ENCODE measurements at places on chromosomes 12 and 14. TPM values are rescaled to one million over a fixed set of nuclear protein-coding genes. Genes with fewer than 3 reads are reported as not detected.
A peak's percentile ranks its signal among the peaks of the same experiment; 100 is the strongest.

WNT1 gene
- not detected for total RNA-seq

AJUBA gene
- 10.9 TPM for total RNA-seq

- peak; percentile 85 for DNase-seq
Observed at GRCh38 chr14:95313707-95314106, 6.0 kb downstream of the CLMN start.

OR6C3 gene
- not detected for total RNA-seq

- DNase-seq: no peak
Observed at GRCh38 chr12:87820524-87821202, 208.5 kb downstream of the C12orf50 start.

- DNase-seq: no peak
Observed at GRCh38 chr12:61095111-61095510, 1165.1 kb upstream of the USP15 start.

DNA sequence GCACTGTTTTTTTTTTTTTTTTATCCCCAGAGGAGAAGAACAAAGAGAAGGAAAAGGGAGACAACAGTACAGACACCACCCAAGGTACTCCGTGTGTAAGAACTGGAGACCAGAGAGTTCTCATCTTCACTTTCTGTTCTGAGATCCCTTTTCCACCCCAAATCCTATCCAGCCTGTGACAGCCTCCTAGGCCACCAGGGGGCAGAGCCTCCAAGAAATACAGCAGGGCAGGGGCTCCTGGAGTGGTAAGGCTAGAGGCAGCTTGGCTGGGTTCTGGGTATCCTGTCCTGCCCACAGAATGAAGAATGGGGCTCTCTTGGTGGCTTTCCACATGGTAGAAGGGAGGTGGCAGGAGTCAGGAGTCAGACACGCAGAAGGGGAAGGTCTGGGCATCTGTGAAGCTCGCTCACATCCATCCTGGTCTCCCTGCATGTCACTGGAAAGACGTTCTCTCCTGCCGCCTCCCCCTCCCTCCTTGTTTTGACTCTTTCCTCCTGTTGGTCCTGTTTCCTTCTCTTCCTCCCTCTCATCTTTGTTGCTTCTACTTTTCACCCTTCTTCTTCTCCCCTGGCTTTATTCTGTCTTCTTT lies 12.0 kb downstream of the CLSTN3 start:
- peak; percentile 56 for DNase-seq

GRCh38 chr14:53193193-53193592 lies 40.1 kb upstream of the DDHD1 start:
- no peak for DNase-seq

ZNF26 gene
- 2.6 TPM for total RNA-seq

DNA sequence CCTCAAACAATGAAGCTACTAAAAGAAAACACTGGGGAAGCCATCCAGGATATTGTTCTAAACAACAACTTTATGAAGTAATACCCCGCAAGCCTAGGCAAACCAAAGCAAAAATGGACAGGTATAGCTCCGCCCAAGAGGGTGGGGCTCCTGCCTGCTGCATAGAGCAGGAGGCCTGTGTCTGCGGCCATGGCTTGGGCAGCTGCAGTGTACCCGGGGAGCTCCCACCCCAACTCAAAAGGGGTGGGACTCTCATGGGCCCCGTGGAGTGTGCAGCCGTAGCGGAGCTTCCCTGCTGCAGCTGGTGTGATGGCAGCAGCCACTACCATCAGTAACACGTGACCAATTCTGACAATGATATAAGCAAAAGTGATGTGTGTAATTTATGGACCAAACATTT lies 264.2 kb upstream of the KITLG start:
- DNase-seq: no peak

DNA sequence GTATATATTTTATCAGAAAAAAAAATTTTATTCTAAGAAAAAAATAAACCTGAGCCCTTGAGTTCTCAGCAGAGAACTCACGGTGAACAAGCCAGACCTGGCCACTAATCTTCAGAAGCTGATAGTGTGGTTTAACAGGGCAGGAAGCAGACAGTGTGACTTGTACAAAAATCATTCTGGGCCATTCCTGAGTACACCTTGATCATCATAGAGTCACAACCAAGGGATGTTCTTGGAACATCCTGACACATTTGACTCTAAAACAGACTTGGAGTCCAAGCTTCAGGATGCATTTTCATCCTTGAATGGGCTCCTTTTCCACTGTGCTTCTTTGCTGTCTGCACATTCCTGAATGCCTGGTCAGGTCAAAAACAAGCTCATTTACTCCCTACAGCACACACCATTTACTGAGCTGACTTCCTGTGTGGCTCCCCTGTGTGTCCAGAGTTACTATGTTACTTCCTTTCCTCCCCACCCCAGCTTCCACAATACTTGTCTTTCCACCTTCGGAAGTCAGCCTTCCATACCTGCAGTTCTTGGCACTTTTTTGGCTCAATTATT lies 112.0 kb downstream of the ANO6 start:
- DNase-seq: no peak

GRCh38 chr12:124008595-124008994 lies 35.6 kb downstream of the ZNF664 start:
- DNase-seq: no peak

C12orf54 gene
- total RNA-seq: not detected

DDX23 gene
- total RNA-seq: 32.4 TPM

- no peak for DNase-seq
Observed at GRCh38 chr14:78758333-78758732, 588.2 kb downstream of the NRXN3 start.

DNA sequence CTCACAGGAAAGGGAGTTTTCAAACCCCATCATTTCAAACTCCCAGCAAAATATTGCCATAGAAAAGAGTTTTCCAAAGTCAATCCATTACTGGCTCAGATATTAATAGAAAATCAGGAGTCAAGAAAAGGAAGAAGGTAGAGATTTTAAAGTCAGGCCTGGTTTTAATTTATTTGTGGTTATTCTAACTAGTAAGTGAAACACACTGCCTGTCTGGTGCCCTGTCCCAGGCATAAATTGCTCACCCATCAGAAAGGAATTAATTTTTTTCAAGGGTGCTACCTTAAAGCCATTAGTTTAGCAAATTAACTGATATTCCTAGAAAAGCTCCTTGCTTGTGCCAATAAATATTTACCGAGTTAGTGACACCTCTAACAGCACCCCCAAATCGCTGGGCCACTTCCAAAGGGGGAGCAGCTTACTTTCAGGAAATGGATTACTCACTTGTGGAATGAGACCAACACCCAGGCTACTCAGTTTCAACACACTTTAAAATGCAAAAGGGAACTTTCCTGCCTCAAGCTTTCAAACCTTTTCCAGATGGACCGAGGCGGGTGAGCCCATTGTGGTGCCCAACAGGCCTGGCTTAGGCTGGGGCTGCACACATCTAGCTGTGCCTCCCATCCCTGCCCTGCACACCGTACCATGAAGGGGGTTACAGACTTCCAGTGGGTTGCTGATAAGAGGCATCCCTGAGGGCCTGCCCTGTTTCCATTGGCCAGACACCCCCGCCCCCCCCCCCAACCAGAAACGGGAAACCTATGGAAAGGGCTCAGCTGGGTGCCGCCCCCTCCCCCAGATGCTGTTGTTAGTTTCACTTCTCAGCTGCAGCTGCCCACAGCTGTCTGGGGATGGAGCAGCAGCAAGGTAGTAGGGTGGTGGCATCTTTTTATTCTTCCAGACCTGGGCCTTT lies 117.2 kb downstream of the SAMD4A start:
- DNase-seq: peak; percentile 65

DNA sequence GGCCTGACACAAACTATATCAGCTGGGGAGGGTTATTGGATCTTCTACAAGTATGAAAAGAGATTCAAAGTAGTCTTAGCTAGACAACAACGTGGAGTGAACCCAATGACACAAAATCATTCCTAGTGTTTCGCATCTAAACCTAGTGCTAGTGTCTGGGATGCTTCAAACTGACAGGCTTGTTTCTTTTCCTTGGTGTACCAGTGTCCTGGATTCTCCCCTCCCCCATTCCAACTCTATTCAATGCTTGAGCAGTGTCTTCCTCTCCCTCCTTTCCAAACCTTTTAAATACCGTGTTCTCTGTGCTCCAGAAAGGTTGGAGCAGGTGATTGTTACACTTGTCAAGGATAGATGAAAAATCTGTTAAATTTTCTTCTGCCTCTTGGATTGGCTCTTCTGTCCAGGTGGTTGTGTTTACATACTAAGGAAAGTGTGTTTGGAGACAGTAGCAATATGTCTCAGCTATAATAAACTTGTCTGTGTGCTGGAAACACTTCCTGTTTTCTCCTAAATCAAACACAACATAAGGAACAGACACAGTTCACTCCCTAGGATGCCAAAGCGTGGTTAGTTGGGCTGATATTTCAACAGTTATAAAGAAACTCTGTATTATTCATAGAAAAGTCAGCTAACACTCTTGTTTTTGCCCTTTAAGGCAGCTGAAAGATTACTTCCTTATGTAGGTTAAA lies 14.4 kb upstream of the GUCY2C start:
- DNase-seq: no peak

- no peak for DNase-seq
Observed at GRCh38 chr14:61330511-61330910, 9.1 kb downstream of the PRKCH start.

GALC gene
- total RNA-seq: 12.0 TPM

DNA sequence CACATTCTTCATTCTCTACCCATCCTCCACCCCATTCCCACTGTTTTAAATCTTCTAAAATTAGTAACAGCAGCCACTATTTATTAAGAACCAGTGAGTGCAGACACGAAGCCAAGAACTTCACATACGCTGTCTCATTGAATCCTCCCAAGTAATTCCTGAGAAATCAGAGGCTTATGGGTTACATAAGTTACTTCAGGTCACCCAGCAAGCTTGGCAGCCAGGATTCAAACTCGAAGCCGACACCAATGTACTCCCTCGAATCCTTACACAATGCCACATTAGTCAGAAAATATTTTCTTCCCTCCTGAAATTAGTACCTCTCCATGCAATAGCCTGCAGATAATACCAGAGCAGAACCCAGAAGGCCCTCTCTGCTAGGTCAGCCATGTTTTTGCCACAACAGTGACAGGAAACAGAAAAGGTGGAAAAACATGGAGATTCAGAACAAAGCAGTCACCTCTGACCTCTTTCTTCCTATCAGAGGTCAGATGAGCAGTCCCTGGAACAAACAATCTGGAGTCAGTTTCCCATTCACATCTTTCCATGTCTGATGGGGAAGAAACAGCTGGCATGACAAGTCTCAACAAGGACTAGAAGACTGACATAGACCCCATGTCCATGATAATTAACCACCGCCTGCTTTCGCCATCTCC lies 16.4 kb downstream of the NID2 start:
- DNase-seq: no peak

CYP27B1 gene
- not detected for total RNA-seq

DNA sequence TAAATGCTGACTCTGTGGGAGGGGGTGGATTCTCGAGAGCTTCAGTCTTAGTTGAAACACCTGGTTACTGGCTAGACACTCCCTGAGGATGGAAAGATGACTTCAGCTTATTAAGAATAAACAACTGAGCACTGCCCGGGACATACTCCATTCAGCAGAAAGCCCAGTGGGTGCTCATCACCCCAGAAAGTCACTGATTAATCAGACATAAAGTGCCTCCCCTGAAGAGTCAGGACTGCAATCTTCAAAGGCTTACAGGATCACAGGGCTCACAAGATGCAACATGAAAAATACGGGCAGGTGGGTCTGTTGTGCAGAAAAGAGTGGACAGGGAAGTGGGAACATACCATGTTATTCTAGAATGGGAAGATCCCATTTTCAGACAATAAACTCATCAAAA lies 207.0 kb downstream of the CALM1 start:
- DNase-seq: no peak

Measured in Right ventricle myocardium superior (tissue), 1 donor.